ENCODE measurements at places on chromosomes 13 and 19. TPM values are rescaled to one million over a fixed set of nuclear protein-coding genes. Genes with fewer than 3 reads are reported as not detected.

KLK3 gene
- total RNA-seq: not detected

OVOL3 gene
- total RNA-seq: not detected

PLVAP gene
- total RNA-seq: not detected

C19orf38 gene
- total RNA-seq: 2.6 TPM

ERICH4 gene
- total RNA-seq: not detected

ZNF417 gene
- total RNA-seq: 13.5 TPM
